ENCODE measurements at places on chromosomes 3 and 15. TPM values are rescaled to one million over a fixed set of nuclear protein-coding genes. Genes with fewer than 3 reads are reported as not detected.

The ZNF445 gene
- total RNA-seq, result 3.6 TPM

The ITIH1 gene
- not detected for total RNA-seq

The GOLGA6L7 gene
- not detected for total RNA-seq

The OXTR gene
- 8.9 TPM for total RNA-seq

The IL17RC gene
- 26.8 TPM for total RNA-seq

The PLCH1 gene
- total RNA-seq, result 0.83 TPM

The NRROS gene
- 0.04 TPM for total RNA-seq

The CYP19A1 gene
- total RNA-seq, result 0.47 TPM

The STRIT1 gene
- total RNA-seq, result not detected

The LMLN gene
- total RNA-seq, result 2.3 TPM

The ALG3 gene
- total RNA-seq, result 72.0 TPM

The OXSR1 gene
- total RNA-seq, result 29.8 TPM

The TMEM87A gene
- total RNA-seq, result 29.6 TPM

The DLG1 gene
- 21.3 TPM for total RNA-seq

The ZNF80 gene
- 0.04 TPM for total RNA-seq

The AMOTL2 gene
- total RNA-seq, result 52.1 TPM

The ZCWPW2 gene
- total RNA-seq, result not detected

The SLC22A13 gene
- total RNA-seq, result 0.07 TPM

The CYP8B1 gene
- not detected for total RNA-seq

The CHDH gene
- total RNA-seq, result 1.6 TPM

The GP9 gene
- total RNA-seq, result not detected

The ARPC4 gene
- 163 TPM for total RNA-seq

The ST3GAL6 gene
- total RNA-seq, result 1.1 TPM

The LRRC3B gene
- total RNA-seq, result not detected

The PLA2G4E gene
- not detected for total RNA-seq

The EPHB3 gene
- total RNA-seq, result 0.33 TPM

The PCSK6 gene
- total RNA-seq, result 13.9 TPM

The CPLX3 gene
- not detected for total RNA-seq

The CTXN2 gene
- 0.02 TPM for total RNA-seq

The SERPINI2 gene
- not detected for total RNA-seq

The ZMYND10 gene
- 1.0 TPM for total RNA-seq

The SEMA7A gene
- total RNA-seq, result 1.1 TPM

The NR2E3 gene
- 0.09 TPM for total RNA-seq

The PPIP5K1 gene
- 4.7 TPM for total RNA-seq

The CHP1 gene
- total RNA-seq, result 99.0 TPM

The MYRIP gene
- not detected for total RNA-seq

The SLC12A1 gene
- total RNA-seq, result not detected

The XYLB gene
- total RNA-seq, result 4.8 TPM
